ENCODE measurements at places on chromosomes 3 and 15. TPM values are rescaled to one million over a fixed set of nuclear protein-coding genes. Genes with fewer than 3 reads are reported as not detected.

DNA sequence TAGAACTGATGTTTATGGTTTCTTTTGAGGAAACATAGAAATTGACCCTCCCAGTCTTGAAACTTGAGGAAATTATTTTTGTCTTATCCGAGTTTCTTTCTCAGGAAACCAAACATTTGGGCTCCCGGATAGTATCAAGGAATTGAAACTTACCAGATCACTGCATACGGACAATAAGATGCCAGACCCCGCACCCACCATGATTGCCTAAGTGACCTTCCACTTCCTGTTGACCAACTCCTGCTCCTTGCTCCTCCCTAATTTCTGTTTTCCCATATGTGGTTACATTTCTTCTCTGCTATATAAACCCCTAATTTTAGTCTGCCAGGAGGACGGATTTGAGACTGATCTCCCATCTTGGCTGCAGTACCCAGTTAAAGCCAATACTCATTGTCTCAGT is 118.4 kb upstream of the TPRG1 start:
- DNase-seq, result no peak

DNA sequence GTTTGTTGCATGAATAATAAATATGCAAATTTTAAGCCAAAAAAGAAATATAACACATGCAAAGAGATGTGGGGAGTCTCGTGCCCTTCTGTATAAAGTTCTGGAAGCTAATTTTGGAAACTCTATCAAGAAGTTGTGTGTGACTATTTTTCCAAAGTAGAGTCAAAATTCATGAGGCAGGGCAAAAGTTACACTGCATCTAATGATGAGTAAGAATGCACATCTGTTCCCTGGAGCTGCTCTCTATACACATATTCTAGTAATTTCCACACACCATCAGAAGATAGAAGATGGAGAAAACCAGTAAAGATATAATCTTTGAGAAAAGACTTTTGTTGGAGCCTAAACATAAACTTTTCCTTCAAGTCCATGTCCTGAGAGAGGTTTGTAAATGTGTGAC is 199.6 kb downstream of the FHIT start:
- DNase-seq, result no peak

GRCh38 chr3:188154809-188155574 is 1.0 kb downstream of the LPP start:
- DNase-seq, result no peak

- no peak for DNase-seq
Observed at GRCh38 chr3:5123937-5124336, 1.8 kb downstream of the ARL8B start.

- DNase-seq, result no peak
Observed at GRCh38 chr3:164673738-164674137, 404.6 kb downstream of the SI start.

- DNase-seq, result no peak
Observed at GRCh38 chr3:24255414-24255813, 239.2 kb downstream of the THRB start.

DNA sequence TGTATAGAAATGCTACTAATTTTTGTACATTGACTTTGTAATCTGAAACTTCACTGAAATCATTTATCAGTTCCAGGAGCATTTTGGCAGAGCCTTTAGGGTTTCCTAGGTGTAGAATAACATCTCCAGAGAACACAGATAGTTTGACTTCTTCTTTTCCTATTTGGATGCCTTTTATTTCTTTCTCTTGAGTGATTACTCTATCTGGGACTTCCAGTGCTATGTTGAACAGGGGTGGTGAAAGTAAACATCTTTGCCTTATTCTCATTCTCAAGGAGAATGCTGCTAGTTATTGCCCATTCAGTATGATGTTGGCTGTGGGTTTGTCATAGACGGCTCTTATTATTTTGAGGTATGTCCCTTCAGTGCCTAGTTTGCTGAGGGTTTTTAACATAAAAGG is 697.9 kb upstream of the ROBO1 start:
- DNase-seq, result no peak

GRCh38 chr3:16433701-16434151 is 79.8 kb downstream of the RFTN1 start:
- DNase-seq, result no peak

DNA sequence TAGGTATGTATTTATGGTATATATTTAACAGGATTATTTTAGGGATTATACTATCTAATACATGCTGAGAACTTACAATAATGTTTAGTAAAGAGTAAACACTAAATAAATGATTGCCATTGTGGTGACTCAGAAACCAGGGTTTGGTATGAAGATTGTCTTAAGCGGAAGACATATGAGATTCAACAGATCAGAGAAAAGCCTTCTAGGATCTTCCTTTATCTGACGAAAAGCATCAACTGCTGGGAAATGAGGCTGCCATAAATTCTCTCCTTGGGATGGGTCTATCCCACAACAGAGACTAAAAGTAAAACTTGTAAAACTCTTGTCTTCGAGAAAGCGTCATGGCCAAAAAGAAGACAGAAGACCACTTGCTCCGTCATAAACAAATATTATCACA is 1352.2 kb upstream of the EPHA6 start:
- no peak for DNase-seq

- no peak for DNase-seq
Observed at GRCh38 chr15:72521682-72522081, 47.6 kb downstream of the ARIH1 start.

DNA sequence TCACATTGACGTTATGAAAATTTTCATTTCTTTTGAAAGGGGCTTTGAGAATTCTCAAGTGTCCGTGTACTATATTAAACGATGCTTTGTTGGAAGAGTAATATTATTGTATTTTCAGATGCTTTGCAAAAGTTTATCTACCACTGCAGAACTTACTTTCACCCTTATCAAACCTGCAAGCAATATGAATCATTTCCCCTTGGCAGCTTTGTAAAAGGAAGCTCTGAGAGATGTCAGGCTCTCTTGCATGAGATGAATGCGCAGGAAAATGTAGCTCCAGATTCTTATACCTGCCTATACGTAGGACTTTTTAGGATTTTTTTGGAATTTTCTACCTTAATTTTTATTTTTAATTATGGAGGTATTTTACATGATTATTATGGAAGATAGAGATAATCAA is 34.5 kb downstream of the GPD1L start:
- DNase-seq, result no peak

Gene P2RY12
- total RNA-seq, result 1.3 TPM

Gene COLQ
- 0.33 TPM for total RNA-seq

Gene STAC
- total RNA-seq, result 0.50 TPM

Gene SLC9C1
- 0.28 TPM for total RNA-seq
